ENCODE measurements at places on chromosomes 5 and 9. TPM values are rescaled to one million over a fixed set of nuclear protein-coding genes. Genes with fewer than 3 reads are reported as not detected.

The PCAT7 gene
- not detected for total RNA-seq

The SLC4A9 gene
- not detected for total RNA-seq

The NOXA1 gene
- 2.3 TPM for total RNA-seq

The GTF2H2 gene
- total RNA-seq, result 12.6 TPM

The ENHO gene
- total RNA-seq, result 0.13 TPM

The GMCL2 gene
- not detected for total RNA-seq

The MYOZ3 gene
- not detected for total RNA-seq

The LRRC26 gene
- total RNA-seq, result 2.0 TPM

The ANKRA2 gene
- 34.3 TPM for total RNA-seq

The PHPT1 gene
- total RNA-seq, result 57.9 TPM

The PCDHGC3 gene
- 9.5 TPM for total RNA-seq

The TMC1 gene
- 1.0 TPM for total RNA-seq

The IL13 gene
- total RNA-seq, result not detected

The SOHLH1 gene
- not detected for total RNA-seq

The C9orf50 gene
- total RNA-seq, result not detected

The C9orf153 gene
- 0.26 TPM for total RNA-seq

The UBAP2 gene
- 21.6 TPM for total RNA-seq

The CLIC3 gene
- 2.1 TPM for total RNA-seq

The RNF180 gene
- 4.5 TPM for total RNA-seq

The LAMC3 gene
- not detected for total RNA-seq

The SLC6A18 gene
- not detected for total RNA-seq

The DIPK1B gene
- total RNA-seq, result not detected

The IL11RA gene
- total RNA-seq, result 0.79 TPM

The STKLD1 gene
- under 0.01 TPM for total RNA-seq

The CATSPER3 gene
- total RNA-seq, result under 0.01 TPM

The LYRM7 gene
- 6.6 TPM for total RNA-seq

The CNTNAP3 gene
- total RNA-seq, result 9.1 TPM

The IFNA13 gene
- not detected for total RNA-seq

The CMYA5 gene
- total RNA-seq, result 0.77 TPM

The TMED7 gene
- 102 TPM for total RNA-seq

The SMIM32 gene
- total RNA-seq, result not detected

The SLC45A2 gene
- not detected for total RNA-seq

The GABRA1 gene
- total RNA-seq, result not detected
